ENCODE measurements at places on chromosomes 5 and 9.

GRCh38 chr5:81800797-81801196 lies 49.9 kb upstream of the SSBP2 start:
- DNase-seq, result no peak

DNA sequence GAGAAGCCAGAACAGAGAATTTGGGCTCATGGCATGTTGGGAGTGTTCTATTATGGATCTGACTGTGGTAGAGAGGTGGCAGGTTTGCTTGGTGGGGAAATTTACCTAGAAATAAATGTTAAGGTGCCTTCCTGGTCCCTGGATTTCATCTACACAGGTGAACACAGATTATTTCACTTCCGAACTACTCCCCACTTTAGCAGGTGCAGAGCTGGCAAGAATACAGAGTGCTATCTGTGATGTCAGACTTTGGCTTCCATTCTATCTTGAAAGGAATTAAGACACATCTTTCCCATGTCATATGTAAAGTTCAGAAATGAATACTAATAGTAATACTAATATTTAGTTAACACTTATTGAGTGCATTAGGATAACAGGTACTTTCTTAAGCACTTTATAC lies 234.0 kb downstream of the KCTD16 start:
- no peak for DNase-seq

GRCh38 chr5:3218916-3219650 lies 376.5 kb upstream of the IRX1 start:
- no peak for DNase-seq

- no peak for DNase-seq
These were observed 34.6 kb downstream of the SLC9A3 start for GRCh38 chr5:489689-490080.

DNA sequence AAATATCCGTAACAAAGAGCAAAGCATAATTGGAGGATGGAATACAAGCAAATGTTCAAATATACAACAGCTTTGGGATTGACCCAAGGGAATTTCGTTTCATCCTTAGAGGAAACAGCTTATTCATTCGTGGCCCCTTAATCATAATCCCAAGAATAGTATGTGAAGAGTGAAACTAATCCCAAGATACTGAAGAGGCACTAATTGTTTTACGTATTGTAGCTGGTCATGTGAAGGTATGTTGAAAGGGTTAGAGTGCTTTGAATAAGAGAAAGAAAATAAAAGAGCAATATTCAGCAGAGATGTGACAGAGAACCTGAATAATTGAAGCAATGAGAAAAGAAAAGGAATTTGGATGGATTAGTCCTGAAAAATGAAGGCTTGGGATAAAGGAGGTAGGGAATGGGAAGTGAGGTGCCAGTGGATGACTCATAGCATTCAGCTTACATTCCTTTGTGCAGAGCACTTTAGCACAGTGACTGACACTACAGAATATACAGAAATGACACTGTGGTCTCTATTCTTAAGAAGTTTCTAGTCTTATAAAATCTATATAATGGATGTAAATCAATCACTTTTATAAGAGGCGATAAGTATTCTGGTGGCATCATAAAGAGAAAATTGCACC lies 221.9 kb downstream of the TLR4 start:
- DNase-seq, result no peak

GRCh38 chr5:86970361-86970760 lies 297.3 kb upstream of the RASA1 start:
- DNase-seq, result no peak

DNA sequence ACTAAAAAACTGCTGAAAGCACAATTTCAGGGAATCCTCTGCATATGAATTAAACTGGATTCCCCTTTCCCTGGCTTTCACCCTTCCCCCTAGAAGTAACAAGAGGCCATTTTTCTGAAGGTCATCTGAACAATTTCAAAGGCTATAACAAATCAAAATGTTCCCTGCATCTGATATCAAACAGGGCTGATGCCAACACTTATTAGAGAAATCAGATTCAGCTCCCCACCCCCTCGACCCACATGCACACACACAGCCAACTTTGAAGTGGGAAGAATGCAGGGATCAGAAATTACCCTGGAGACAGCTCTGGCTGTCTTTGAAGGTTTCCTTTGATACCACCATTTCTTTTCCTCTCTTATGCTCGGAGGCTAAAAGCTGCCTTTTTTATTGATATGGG lies 149.0 kb upstream of the RAPGEF1 start:
- DNase-seq, result no peak

- no peak for DNase-seq
These were observed 93.2 kb downstream of the PCSK1 start for GRCh38 chr5:96339862-96340261.

DNA sequence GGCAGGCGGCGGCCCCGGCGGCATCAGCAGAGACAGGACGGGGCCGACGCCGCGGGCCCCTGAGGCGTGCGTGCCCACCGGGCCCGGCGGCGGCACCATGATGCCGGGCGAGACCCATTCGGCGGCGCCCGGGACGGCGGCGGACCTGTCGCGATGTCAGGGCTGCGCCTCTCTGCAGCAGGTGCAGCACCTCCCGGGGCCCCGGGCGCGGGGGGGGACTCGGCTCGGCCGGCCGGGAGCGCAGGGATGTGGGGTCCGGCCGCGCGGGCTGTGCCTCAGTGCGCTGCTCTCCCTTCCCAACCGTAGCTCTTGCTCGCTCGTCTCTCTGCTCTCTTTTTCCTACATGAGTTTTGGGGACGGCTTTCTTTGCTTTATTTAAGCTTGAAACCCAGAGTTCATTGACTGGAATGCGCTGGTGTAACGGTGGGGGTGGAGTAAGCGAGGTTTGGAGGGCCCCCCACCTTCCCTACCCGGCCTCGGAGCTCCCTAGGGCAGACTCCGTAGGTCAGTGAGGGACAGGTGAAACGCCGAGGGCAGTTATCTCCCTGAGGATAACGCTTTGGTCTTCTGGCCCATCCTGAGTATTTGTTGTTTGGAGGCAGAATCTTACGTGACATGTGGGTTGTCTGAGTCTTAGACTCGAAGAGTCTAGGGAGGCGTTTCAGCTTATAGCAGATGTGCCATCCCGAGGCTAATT lies 490 bp downstream of the ICE1 start:
- no peak for DNase-seq

- no peak for DNase-seq
These were observed 3.1 kb upstream of the FAM53C start for GRCh38 chr5:138334867-138335447.

DNA sequence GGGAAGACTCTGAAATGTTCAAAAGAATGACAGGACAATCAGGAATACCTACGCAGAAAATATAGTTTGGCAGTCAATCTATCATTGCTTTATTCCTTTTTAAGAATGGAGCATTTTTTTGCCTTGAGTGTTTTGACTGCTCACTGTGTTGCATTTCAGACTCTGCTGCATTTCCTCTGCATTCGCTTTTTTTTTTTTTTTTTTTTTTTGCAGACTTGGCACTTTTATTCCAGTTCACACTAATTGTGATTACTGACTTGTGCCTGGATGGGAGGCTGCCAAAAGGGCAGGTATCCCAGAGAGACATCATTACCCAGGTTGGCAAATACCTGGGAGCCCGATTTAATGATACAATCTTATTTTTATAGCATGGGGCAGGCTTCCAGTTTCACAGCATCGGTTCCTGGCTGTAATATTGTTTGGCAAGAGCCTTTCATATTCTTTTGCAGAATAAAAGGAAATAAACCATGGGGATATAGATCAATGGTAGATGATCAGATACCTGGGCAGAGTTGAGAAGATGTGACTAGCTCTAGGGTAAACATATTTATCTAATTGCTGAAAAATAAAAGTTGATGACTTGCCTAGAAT lies 1132.6 kb downstream of the MAT2B start:
- no peak for DNase-seq

- DNase-seq, result no peak
These were observed 421.5 kb downstream of the KIAA0825 start for GRCh38 chr5:94196953-94197352.

DNA sequence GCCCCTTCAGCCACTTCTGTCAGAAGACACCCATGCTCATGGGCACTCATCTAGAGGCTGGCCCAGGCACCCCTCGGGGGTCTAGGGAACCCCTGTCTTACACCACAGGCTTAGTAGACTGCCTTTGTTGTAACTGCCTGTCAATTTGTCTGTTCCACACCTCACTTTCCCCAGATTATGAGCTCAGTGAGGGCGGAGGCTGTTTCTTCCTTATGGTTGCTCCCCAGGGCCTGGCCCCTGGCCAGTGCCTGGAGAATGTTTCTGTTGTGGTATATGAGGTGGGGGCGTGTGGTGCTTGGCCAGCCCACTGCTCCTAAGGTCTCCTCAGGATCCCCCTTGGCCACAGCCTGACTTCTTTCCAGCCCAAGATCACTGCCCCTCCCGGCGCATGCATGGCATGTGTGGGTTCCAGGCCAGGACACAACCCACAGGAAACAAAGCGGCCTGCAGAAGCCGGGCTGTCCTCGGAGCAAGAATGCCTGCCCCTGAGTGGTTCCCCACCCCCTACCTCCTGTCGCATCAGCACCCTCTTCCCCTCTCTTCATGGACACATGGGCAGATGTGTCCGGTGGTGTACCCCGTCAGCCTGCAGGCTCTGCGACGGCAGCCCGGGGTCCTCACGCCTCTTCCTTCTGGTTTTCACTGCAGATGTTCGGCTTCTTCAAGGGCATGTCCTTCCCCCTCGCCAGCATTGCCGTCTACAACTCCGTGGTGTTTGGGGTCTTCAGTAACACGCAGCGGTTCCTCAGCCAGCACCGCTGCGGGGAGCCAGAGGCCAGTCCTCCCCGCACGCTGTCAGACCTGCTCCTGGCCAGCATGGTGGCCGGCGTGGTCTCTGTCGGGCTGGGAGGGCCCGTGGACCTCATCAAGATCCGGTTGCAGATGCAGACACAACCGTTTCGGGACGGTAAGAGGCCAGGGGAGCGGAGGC lies 17.7 kb downstream of the SLC25A48 start:
- DNase-seq, result no peak

DNA sequence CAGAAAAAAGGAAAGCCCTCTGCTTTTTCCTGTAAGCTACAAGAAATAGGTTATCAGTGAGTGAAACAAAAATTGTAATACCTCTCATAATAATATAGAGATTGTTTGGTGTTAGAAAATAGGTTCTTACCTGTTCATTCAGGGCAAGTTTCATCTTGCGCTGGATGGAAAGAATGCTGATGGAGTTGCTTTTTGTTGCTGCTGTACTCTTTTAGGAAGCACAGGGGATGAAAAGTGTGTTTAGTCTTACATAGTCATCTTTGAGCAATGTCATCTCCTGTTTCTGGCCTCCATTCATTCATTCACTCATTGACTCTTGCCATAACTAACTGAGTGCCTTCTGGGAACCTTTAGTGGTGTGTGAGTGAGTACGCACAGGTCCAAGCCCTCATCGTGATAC lies 6.4 kb downstream of the ENTREP1 start:
- no peak for DNase-seq

DNA sequence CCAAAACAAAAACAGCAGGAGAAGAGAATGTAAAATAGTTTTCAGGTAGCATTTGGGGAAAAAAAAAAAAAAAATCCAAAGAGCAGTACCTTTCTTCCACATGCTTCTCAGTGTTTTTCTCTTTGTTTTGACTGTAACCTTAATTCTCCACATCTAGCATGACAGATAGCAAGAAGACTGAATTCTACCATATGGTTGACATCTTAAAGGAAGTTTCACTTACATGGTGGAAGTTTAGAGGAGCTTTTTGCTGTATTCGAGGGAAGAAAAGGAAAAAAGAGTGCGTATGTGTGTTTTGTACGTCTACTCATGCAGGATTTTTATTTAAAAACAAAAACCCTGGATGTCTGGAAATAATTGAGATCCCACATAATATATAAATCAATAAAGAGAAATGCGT lies 604.8 kb downstream of the CCDC171 start:
- DNase-seq, result no peak

- peak; percentile 15 for DNase-seq
These were observed 273.9 kb downstream of the GADD45G start for GRCh38 chr9:89878687-89879086.

DNA sequence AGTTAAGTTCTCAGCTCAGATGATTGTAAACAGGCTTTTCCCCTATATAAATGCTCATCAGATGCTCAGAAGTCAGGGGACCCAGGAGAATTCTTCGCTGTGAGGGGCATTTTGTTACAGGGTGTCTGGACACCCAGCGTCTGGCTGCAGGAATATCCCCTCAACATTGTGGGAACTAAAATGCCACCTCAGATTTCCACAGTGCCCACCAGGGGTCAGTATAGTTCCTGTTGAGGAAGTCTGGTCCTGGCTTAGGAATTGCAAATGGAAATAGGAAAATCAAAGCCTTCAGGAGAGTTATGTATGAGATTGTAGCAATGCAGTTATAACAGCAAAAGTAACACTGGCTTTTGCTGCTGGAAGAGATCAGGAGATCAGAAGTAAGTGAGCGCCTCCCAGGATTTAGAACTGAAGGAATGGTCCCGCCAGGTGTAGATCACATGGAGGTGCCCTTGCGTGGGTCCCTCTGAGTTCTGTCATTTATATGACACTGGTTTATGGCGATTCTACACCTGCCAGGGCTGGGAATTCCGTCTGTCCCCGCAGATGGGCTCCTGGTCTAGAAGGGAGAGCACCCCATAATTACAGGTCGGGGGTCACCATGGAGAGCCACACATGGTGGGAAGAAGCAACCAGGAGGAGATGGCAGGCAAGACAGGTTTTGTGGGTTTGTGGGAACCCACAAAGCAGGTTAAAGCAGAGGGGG lies 47.1 kb upstream of the CTSL start:
- no peak for DNase-seq

DNA sequence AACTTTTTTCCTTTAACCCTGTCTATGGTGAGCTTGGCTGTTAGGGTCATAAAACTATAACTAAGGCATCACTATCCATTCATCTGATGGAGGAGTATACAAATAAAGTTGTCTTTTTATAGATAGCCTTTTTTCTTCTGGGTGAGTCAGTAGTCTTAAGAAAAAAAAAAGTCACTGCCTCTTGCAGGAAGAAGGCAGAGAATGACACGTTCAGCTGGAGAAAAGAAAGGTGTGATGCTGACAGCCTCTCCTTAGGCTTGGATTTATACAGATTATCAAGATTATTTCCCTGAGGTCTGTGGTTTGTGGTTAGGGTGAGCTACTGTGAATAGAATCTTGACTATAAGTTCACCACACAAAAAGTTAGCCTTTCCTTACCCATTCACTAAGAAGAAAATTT lies 23.0 kb downstream of the EPB41L4B start:
- no peak for DNase-seq

DNA sequence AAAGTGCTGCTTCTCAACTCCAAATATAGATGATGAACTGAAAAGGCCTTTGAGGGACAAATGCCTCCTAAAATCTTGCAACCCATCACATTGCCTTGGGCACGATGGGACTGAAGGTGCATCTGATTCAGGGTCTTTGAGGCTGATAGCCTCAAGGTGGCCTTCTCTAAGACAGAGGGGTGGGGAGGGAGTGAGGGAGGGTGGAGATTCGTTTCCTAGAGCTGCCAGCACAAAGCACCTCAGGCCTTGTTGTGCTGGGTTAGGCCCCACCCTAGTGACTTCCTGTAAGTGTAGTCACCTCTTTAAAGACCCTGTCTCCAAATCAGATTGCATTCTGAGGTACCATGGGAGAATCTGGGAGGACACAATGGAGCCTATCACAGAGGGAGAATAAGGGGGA lies 57.1 kb downstream of the BARX1 start:
- DNase-seq, result no peak

DNA sequence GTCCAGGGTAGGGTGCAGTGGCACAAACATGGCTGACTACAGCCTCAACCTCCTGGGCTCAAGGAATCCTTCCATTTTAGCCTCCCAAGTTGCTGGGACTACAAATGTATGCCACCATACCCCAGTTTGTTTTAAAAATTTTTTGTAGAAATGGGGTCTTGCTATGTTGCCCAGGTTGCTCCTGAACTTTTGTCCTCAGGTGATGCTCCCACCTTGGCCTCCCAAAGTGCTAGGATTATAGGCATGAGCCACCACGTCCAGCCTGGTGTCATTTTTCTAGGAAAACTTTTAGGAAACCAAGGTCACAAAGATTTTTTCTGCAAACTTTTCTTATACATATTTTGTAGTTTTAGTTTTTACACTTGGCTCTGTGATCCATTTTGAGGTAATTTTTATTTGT lies 10.8 kb downstream of the RMI1 start:
- DNase-seq, result no peak

All from ovary (tissue), 10 donors.